MG63 (cell line): ENCODE measurements at places on chromosomes 5 and 9.

DNA sequence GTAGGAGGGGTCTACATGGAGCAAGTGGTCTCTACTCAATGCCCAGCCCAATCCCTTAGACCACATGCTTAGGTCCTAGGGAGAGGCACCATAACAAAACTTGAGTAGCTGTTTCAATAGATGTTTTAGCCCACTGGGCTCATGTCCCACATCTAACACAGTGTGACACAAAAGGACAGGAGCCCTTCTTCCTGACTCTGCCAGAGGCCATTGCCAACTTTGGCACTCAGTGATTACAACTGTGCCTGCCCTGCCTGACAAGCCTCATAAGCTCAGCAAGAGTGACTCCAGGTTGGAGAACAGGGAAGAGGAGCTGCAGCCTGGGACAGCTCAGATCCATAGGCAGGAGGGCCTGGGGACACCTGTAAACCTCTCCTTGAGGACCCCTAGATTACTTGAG lies 230.8 kb downstream of the ENC1 start:
- no peak for DNase-seq

- DNase-seq: no peak
These were observed 30.4 kb upstream of the FABP6 start for GRCh38 chr5:160198841-160199409.

GRCh38 chr5:109580225-109580624 lies 109.5 kb upstream of the MAN2A1 start:
- no peak for DNase-seq

GRCh38 chr9:26812217-26812616 lies 80.4 kb downstream of the CAAP1 start:
- DNase-seq: no peak

GRCh38 chr5:43007246-43007910 lies 32.7 kb downstream of the ANXA2R start:
- peak; percentile 80 for DNase-seq

DNA sequence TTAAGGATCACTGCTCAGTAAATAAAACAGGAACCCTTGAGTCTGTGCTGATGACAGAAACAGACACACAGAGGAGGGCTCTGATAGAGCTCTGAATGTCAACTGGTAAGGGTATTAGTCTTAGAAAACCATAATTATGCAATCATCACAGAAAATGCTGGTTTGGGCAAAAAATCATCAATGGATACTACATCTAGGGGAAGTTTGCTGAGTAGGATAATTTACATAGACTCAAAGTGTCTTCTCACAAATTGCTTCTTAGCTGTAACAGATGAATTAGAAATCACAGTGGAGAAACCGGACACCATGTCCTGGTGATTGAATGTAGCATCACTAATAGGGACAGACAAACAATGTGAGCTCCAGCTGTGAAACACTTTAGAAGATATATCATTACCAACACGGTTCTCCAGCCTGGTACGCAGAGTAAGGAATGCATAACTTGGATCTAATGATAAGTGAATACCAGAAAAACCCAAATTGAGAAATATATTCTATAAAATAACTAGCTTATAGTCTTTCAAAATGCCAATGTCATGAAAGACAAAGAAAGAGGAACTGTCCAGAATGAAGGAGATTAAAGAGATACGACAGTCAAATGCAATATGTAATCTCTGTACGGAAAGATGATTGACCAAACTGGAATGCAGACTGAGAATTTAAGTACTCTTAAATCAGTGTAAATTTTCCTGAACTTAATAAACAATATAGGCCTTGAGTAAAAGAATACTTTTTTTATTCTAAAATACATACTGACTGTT lies 17.3 kb downstream of the CHD1 start:
- DNase-seq: no peak

DNA sequence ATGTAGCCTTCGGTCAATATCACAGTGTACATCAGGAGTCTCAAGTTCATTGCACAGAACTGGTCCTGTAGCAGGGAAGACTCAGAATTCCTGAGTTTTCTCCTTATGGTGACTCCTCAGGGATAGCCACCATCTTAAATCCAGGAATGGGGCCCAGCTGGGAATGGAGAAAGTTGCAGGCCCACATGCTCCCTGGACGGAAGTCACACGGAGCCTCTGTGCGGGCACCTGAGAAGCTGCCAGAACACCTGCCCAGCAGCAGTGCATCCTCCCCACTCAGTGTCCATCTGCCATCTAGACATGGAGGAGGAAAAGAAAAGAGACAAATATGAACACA lies 133.9 kb downstream of the SUSD1 start:
- no peak for DNase-seq

DNA sequence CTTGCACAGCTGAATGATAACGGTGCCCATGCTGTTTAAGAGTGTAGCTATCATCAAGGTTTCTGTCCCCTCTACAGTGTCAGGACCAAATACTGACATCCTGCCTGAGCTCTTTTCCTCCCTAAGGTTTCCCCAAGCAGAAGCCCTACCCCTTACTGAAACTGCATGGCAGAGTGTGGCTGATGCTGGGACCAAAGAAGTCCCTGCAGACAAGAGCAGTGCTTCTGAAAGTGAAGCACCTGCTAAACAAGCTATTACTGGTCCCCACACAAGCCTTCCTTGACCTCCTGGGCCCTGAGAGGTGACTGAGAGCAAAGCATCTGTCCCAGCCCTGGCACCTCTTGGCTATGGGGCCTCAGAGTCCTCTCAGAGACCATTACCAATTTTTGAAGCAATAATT lies 56.1 kb downstream of the CFAP90 start:
- DNase-seq: no peak

- no peak for DNase-seq
These were observed 538.5 kb upstream of the WWC1 start for GRCh38 chr5:167752936-167753335.

DNA sequence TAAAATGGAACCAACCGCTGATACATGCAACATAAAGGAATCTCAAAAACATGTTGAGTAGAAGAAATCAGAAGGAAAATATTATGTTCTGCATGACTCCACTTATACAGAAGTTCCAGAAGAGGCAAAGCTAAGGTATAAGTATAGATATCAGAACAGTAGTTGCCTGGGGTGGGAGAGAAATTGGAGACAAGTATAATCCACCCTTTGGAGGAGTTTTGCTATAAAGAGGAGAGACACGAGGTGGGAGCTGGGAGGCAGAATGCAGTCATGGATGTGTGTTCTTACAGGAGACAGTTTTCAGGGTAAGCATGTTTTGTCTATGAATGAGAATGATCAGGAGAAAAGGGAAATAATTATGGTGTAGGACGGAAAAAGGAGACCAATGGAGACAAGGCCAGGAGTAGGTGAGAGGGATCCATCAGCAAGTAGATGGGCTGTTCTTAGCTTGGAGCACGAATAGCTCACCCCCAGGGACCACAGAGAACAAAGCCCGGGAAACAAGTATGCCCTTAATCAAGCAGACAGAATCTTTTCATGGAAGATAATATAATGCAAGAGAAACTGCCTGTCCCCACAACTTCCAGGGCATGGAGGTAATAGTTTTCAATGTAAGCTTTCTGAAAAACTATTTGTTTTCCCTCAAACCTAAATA lies 72.2 kb downstream of the MED27 start:
- no peak for DNase-seq

DNA sequence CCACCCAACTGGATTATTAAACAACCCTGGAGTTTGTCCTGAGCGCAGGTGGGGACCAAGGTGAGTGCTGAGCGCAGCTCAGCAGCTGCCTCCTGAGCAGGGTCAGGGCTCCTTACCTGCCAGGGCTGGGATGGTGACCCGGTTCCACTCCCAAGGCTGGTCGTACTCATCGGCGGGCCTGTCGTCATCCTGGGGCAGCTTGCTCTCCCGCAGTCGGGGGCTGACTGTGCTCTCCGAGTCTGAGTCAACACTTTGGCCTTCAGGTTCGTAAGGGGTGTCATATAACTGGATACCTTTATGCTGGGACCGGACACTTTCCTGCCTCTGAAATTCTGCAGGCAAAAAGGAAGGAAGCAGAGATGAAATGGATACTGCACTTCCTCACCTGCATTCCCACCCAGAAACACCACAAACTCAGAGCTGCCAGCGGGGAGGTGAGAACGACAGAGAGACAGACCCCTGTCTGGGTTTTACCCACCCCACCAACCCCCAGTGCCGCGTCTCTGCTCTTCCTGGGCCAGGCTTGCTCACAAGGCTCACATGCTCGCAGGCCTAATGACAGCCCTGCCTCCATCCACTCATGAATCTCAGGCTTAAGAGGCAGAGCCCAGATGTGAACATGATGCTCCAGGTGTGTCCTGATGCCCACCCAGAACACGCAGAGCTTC lies 70.7 kb upstream of the SLC25A51 start:
- DNase-seq: no peak

DNA sequence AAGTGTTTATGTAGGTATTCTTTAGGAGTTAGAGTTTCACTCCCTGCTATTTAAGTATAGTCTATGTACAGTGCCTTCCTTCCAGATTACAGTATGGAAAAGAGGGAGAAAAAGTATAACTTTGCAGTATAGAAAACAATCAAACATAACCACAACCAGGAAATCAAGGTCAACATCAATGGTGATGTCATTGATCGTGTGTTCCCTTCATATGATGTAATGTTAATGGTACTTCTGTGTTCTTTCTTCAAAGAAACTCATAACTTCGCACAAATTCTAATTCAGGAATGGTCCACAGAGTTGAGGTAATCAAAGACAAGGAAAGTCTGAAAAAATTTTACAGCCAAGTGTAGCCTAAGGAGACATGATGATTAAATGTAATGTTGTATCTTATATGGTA lies 961.1 kb upstream of the EDIL3 start:
- no peak for DNase-seq

GRCh38 chr5:174459832-174460448 lies 264.4 kb upstream of the MSX2 start:
- DNase-seq: no peak

DNA sequence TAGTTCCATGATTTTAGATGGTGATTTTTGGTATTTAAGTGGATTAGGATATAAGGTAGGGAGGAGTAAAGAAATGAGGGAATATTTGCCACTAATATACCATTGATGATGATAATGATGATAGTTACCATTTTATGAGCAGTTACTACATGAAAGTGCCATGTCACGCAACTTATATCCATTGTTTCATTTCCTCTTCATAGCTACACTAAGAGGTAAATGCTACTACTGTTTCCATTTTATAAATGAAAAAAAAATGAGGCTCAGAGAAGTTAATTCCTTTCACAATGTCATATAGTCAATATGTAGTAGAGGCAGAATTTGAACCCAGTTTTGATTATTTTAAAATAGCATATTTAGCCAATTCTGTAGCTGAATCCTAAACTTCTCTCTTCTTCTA lies 112.2 kb upstream of the ADRA1B start:
- DNase-seq: no peak

- DNase-seq: no peak
These were observed 1000.5 kb downstream of the PTPRD start for GRCh38 chr9:9612270-9612669.

DNA sequence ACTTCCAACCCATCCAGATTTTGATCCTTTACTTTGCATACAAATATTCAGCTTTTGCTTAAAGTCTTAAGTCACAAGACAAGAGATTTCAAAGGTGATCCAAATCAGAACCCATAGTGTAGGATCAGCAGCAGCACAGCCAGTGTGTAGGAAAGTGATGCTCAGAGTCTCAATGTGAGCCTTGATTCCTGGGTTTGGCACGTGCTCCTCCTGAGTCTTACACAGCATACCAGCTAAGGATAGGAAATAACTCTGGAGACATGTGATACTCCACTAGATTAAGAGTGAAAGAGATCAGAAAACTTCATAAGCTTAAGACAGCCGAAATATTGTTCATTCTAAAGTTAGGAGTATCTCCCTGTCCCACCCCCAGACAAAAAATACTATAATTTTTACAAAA lies 344.9 kb downstream of the SEMA5A start:
- no peak for DNase-seq

DNA sequence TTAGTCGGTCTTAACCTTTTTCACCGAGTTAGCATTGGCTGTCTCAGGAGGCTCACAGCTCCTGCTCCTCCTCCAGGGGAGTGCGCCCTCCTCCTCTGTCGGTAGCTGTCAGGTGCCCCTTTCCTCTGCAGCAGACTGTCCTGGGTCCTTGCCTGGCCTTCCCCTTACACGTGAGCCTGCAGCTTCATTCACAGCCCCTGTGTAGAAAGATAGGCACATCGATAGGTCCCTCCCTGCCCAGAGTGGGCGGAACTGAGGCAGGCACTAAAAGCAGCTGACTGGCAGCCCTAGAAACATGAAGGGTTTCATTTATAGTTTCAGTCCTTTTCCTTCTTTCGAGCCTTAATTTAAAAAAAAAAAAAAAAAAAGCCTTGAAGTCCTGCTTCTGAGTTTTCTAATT lies 17.2 kb downstream of the TENT4A start:
- no peak for DNase-seq

GRCh38 chr9:127303830-127304229 lies 39.3 kb downstream of the GARNL3 start:
- no peak for DNase-seq

- DNase-seq: no peak
These were observed 3.0 kb downstream of the GARIN3 start for GRCh38 chr5:157162919-157163510.

DNA sequence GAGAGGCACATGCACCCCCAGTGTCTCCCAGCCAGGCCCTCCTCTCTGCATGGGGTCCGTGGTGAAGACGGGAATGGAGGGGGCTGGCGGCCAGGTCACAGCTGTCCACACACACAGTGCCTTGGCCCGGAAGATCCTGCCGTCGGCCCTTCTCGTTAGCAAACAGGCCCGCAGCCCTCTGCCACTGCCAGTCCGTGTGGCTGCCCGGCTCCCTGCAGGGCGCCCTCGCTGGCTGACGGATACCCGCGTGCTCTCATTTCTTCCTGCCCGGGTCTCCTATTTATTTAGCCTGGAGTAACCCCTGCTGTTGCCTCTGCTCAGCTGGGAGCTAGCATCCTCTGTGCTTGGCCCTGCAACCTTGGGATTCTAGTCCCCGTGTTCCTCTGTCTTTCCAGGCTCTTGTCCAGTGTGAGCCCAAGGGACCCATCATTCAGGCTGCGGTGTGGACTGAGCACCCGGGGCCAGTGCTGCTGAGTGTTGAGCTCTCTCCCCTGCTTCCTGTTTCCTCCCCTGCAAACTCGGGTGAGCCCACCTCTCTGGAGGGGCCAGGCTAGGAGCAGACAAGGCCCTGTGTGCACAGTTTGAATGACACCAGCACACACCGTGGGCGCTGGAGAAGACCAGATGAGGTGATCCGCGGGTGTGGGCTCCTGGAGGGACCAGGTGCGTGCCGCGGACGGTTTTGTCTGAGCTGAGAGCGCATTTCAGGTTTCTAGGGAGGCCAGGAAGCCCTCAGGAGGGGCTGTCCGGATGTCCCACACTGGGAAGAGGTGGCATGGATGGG lies 14.6 kb upstream of the RNU6ATAC start:
- DNase-seq: peak; percentile 33

- DNase-seq: no peak
These were observed 166.6 kb upstream of the HCN1 start for GRCh38 chr5:45862763-45863162.

- DNase-seq: no peak
These were observed 101.8 kb upstream of the LARP1 start for GRCh38 chr5:154653418-154653763.

GRCh38 chr9:5909976-5910375 lies 19.3 kb downstream of the MLANA start:
- DNase-seq: no peak

- DNase-seq: peak; percentile 56
These were observed 440.0 kb upstream of the MPDZ start for GRCh38 chr9:13719446-13719845.
